ENCODE measurements at places on chromosomes 3 and 15.

- DNase-seq = no peak
These were observed 509.9 kb downstream of the MECOM start for GRCh38 chr3:169153656-169154055.

DNA sequence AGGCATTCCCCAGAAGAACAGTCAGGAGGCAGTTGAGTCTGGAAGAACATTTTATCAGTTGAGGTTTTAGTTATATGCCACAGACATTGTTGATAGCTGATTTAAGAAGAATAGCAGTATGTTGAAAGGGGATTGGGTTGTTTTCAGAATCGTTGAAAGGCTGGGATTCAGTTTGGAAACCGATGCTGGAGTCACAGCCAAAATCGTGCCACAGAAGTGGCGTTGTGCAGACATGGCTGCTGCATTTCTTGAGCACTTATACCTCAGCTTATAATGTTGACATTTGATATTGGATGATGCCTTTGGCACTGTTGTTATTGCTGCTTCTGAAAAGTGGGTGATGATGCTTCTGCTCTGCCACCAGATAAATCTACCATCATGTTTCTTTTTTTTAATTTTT lies 16.1 kb downstream of the SLMAP start:
- DNase-seq = no peak

GRCh38 chr3:52596658-52597265 lies 60.4 kb downstream of the UQCC5 start:
- no peak for DNase-seq

DNA sequence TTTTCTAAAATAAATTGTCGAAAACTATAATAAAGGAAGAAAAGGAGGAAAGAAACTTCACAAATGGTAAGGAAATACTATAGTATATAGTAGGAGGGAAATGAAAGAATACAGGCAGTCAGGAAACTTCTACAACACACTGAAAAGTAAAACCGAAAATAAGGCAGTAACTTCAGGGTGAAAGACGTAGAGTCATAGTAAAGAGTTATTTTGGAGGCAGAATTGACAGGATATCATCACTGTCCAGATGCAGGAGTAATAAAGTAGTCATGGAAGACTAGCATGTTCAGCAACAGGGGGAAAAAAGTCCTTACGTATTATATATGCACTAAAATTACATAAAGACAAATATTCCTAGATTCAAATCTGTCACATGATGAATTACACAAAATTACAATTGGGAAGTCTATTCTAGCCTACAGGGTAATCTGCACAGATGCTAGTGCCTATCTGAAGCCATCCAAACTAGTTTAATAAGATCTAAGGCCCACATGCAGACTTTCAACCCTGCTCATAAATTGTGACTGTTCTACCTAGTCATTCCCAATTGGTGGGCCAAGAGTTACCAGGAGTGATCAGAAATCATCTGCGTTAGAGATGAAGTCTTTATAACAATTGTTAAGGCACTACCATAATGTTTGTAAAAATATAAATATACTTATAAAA lies 14.0 kb downstream of the VPS13C start:
- DNase-seq = no peak

- no peak for DNase-seq
These were observed 83.9 kb upstream of the PROK2 start for GRCh38 chr3:71868876-71869275.

GRCh38 chr3:152853196-152853595 lies 18.3 kb downstream of the P2RY1 start:
- DNase-seq = peak; percentile 38

DNA sequence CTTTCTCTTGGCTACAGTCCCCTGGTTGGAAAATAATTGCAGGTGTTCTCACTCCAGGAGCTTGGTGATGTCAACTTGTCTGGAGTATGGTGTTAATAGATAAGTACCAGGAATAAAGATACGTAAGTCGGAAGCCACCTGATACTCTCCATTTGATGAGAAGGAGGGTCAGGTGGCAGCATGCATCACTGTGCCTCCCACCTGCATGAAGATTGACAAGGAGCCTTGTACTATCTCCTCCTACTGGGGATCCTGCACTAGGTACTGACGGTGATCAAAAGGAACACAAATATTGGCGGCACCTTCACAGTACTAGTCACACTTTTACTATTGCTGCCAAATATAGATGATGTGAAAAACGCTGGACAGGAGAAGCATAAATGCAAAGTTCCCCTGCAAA lies 32.6 kb upstream of the GABRB3 start:
- DNase-seq = no peak

GRCh38 chr3:76307556-76307955 lies 522.2 kb upstream of the ZNF717 start:
- DNase-seq = no peak

DNA sequence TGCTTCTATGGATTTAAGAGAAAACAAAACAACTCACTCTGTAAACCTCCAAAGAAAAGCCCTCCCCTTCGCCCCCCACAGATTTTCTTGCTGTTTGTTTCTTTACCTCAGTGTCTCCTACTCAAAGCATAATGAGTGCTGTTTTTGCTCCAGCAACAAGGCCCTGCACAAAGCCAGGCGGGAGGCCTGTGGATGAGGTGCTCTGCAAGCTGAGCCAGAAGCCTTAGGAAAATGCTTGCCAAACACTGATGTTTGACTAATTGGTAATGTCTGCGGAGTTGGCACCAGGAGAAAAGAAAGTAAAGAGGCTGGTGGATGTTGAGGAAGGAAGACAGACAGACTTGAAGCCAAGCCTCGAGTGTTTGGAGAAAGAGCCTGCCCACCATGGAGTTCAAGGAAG lies 99.7 kb downstream of the RARB start:
- DNase-seq = no peak

- no peak for DNase-seq
These were observed 95.0 kb upstream of the GADL1 start for GRCh38 chr3:30989276-30990030.

Measured in HS-5 (cell line).